ENCODE measurements at places on chromosomes 3 and 15.

GRCh38 chr3:112013784-112014143, 15.0 kb downstream of the TAGLN3 start:
- DNase-seq = no peak

DNA sequence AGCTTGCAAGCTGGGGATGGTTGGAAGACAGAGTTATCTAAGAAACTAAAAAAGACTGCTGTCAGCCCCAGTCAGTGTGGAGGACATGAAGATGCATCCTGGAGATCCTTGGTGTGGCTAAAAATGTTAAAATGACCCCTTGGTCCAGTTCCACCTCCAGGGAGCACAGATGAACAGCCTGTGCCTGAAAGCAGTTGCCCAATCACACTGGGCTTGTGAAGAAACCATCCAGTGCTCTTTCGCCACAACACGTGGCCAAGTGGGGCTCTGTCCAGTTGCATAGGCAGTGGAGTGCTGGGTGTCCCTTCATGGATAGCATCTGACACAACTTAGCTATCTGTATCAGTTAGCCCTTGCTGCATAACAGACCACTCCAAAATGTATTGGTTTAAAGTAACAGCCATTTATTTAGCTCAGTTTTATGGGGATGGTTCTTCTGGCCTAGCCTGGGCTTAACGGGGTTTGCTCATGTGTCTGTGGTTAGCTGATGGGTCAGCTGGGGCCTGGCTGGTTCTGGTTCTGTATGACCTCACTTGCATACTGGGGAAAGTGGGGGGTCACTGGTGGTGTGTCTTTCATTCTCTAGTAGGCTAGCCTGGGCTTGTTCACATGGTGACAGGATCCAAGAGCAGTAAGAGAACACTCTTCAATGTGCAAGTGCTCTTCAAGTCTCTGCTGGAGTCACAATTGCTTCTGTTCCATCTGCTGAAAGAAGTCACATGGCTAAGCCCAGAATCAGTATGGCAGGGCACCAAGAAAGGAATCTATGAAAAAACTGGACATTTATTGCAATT, 226.2 kb downstream of the PDCD6IP start:
- no peak for DNase-seq

DNA sequence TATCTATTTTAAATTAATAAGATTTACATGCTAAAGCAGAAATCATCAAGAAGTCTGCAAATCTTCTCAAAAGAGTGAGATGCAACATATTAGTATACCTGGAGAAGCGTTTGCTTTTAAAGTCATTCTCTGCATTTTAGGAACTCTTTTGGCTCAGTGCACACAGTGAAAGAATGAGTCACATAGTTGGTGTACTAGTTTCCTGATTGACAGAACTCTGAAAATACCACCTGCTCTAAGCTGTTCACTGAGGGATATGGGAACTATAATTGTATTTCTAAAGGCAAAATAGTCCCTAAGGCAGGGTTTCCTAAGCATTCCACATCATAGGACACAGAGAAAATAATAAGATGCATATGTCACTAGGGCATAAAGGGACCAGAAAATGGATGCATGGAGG, 838.5 kb downstream of the DIPK2A start:
- DNase-seq = no peak

DNA sequence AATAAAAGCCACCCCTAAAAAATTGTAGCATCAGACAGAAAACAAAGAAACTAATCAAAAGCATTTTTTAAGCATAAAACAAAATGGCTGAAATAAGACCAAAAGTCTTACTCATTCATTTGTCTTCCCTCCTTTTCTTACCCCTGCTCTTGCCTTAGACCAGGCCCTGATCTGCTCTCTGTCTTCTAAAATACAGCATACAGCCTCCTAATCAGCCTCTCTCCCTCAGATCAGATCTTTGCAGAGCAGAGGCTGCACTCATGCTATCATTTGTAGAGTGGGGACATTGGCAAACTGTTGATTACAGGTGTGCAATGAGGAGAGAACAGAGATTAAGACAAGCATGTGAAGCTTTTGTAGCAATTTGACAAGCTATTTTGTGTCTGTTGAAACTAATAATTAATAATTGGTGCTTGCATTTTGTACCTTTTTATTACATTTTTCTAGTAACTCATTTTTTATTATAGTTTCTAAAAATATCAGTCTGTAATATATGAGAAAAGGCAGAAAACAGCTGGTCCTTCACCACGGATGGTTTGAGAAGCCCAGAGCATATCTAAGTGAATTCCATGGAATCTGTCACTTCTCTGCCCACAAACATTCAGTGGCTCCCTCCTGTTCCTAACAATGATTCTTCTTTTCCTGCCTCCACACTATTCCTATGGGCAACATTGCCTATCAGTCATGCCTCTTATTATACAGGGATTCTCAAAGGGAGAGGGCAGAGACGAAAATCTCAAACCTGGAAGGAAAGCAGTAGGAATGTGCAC, 286.2 kb upstream of the STT3B start:
- DNase-seq = no peak

DNA sequence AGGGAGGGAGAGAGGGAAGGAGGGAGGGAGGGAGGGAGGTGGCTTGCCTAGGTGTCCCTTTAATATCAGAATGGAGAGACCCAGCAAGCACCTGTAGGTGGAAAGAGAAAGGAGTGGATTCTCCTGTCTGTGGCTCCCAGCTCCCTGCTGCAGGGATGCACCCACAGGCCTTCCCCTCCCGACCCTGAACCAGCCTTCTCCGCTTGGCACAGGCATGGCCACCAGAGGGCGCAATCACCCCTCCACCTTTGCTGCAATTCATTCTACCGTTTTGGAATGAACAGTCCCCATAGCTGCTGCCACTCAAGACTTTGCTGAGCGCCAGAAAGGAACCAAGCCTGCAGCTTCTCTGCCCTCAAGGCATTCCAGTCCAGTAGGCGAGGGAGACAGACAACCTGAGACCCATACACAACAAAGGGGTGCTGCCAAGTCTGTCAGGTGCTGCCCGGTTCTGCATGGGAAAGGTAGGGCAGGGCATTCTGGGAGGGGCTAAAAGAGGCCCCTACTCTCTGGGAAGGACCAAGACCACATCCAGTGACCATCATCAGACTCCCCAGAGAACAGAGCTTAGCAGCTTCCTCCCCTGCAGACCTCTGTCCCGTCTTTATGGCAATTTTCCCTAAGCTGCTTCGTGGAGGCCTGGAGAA, 4.9 kb downstream of the TLR9 start:
- DNase-seq = peak; percentile 88

DNA sequence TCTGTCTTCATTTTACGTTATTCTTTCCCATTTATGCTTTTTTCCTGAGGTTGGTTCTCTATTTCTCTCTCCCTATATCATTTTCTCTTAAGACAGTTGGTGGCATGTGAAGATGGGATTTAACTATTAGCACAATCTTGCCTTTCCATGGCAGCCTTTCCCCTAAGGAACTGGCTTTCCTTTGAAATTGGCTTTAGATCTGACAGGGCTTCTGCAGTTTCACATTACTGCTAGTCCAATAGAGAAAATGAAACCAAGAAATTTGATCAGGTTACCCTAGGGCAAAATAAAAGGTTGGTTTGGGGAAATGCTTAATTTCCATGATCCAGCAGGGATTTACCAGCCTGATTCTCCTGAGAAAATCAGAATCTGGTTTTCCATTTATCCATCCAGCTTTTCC, 22.7 kb upstream of the CHL1 start:
- no peak for DNase-seq

- DNase-seq = no peak
Measured at GRCh38 chr3:45687828-45688193, 1.4 kb upstream of the SACM1L start.

GRCh38 chr15:64144192-64144564, 7.4 kb upstream of the SNX22 start:
- DNase-seq = no peak

GRCh38 chr15:48929661-48930060, 34.1 kb downstream of the SHC4 start:
- no peak for DNase-seq

- no peak for DNase-seq
Measured at GRCh38 chr3:128378631-128379347, 87.9 kb downstream of the DNAJB8 start.

DNA sequence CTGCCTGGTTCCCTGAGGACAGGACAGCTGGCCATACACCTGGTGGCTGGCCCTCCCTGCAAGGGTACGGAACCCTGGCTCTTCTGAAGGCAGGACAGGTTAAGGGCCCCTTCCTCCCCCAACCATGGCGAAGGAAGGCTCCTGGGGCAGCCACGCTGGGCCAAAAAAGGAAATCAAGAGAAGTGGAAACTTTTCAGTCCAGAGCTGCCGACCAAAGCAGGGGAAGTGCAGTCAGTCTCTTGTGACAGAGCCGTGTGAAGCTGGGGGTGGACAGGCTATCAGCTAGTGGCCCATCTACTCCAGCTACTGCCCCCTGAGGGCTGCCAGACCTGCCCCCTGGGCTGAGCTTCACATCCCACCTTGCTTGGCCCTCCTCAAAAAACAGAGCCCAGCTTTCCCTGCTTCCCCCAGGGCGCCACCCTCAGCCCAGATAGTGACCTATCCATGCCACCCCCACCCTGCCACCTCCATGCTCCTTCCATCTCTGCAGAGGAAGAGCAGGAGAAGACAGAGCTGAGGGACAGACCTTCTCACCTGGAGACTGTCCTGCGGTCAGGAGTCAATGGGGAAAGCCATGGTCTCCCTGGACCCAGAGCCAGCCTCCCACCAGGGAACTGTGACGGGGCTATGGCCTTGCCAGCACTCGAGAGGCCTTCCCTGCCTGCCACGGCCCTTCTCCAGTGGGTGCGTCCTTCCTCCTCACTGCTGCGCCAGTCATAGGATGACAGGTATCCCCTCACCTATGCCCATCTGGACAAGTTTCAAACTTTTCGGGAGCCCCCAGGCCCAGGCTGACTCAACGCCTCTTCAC, 4.6 kb downstream of the SEMA7A start:
- DNase-seq = no peak

GRCh38 chr3:32392536-32393302, 1.1 kb downstream of the CMTM7 start:
- DNase-seq = no peak

DNA sequence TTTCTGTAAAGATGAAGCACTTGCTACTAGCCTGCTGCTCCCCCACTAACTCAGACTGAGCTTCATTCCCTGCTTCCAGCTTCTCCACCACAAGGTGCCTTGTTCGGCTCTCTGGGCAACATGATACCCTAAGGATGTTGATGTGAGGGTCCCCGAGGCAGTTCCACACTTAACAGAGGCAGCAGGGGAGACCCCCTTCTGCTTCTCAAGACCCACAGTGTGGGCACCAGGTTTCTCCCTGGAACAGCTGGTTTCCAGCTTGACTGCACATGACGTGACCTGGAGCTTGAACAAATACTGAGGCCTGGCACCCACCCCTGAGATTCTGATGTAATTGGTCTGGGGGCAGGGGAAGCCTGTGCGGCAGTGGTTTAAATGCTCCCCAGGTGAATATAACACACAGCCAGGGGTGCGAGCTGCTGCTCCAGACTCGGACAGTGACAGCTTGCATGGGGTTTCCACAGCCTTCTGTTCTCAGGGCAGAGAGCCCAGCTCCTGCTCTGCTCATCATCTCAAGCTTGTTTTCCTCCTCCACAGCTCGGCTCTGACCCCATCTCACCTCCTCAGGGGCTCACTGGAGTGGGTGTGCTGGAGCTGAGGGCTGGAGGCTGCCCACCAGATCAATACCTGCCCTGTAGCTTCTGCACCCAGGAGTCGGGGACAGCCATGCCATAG, 95.0 kb upstream of the HACD2 start:
- DNase-seq = no peak

- DNase-seq = no peak
Measured at GRCh38 chr3:164208821-164209220, 869.5 kb downstream of the SI start.

GRCh38 chr3:39287216-39288164, 7.7 kb upstream of the CX3CR1 start:
- DNase-seq = no peak

GRCh38 chr3:141236361-141236760, 4.7 kb downstream of the PXYLP1 start:
- no peak for DNase-seq

DNA sequence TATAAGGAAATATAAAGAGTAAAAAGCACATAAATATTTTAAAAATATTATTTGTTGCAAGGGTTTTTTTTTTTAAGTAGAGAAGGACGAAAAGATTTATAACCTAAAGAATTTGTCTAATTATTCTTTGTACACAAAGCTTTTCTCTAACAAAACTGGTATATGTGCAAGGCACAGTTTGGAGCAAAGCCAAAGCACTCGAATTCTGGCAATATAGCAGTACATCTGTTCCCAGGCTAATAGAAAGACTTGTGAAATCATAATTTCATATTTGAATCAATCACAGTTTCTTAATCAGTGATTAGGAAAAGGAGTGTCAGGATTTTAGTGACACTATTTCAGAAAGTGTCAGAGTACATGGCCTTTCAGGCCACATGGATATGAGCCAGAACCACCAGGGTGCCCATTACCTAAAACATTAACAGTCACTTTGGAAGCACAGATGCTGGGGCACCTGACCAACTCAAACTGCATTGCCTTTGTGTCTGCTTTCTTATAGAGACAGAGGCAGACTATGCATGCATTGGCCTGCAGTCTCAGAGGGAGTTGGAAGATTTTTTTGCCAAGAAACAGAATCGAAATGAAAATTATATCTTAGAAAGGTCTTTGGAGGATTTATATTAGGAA, 651.8 kb upstream of the SGO1 start:
- DNase-seq = no peak

- DNase-seq = no peak
Measured at GRCh38 chr3:125129512-125129997, 73.8 kb upstream of the HEG1 start.
